ENCODE measurements at places on chromosomes 11 and 22.

DNA sequence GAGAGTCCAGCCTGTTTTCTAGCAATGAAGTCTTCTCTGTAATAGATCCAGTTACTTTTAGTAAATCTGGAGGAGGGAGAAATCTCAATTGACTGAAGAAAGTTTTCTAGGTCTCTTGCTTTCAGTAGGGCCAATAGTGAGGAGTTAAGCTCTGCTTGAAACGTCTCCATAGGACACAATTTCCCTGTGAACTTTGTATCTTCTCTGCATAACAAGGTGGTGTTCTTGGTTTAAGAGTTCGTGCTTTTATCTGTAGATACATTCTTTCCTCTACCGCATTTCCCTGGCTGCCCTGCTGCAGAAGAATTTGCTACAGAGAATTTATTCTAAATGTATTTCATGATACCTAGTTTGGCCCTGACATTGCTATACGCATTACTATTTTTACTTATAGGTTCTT is 183.1 kb downstream of the ARHGAP42 start:
- no peak for DNase-seq

- no peak for DNase-seq
These were observed 95.6 kb downstream of the UVRAG start for GRCh38 chr11:75910426-75911145.

DNA sequence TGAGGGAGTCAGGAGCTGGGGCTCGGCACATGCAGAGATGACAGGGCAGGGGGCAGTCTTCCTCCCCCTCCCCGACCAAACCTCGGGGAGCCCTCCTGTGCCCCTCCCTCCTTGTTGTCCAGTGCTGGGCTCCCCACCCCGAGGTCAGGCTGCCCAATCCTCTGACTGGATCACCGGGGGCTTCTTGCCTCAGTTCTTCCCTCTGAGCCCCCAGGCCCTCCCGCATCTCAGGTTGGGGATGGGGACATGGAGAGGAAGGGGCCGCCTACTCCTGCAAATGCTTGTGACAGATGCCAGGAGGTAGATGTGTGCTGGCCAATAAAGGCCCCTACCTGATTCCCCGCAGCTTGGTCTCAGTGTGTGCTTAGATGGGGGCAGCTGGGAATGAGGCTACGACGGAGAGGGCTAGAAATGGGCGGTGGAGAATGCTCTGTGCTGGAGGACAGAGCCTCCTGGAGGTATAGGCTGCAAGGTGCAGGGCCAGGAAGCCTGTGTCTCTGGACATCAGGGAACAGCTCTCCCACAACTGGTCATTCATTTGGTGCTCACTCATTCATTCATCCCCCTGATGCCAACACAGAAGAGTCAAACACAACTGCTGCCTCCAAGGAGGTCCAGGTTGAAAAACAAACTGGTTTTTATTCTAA is 8.4 kb downstream of the RHBDD3 start:
- no peak for DNase-seq

DNA sequence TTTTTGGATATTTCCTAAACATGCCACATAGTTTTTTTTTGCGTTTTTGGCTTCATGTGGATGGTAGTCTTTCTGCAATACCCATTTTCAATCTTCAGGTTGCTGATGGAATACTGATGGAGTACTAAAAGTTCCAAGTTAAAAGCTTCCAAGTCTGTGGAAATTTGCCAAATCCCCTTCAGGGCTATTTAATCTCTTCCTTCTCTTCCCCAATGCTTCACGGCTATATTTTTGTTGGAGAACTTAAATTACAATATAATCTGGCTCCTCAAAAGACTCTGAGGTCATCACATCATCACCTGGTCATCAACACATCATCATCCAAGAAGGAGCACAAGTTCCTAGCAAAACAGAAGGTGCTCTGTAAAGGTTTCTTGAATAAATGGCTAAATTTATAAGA is 881.0 kb upstream of the TENM4 start:
- no peak for DNase-seq

GRCh38 chr11:75627906-75628668 is 40.8 kb downstream of the MAP6 start:
- no peak for DNase-seq

- DNase-seq = no peak
These were observed 46.2 kb downstream of the HIRA start for GRCh38 chr22:19385221-19385906.

DNA sequence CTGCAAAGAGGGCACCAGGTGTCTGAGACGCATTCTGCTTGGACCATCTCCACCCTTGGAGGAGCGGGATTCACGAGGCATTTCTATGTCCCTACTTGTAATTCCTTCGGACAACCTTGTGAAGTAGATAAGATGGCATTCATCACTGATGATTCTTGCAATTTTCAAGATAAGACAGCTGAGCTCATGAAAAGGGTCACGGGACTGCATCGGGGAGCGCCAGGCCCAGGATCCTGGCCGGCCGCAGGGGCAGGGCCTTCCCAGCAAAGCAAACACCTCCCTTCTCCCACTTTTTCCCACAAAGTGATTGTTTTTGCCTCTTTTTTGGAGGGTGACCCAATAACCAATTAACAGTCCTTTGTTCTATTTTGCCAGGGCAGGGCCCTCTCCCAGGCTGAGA is 8.4 kb downstream of the LIF start:
- no peak for DNase-seq

GRCh38 chr11:86115542-86116385 is 46.9 kb upstream of the PICALM start:
- DNase-seq = no peak

DNA sequence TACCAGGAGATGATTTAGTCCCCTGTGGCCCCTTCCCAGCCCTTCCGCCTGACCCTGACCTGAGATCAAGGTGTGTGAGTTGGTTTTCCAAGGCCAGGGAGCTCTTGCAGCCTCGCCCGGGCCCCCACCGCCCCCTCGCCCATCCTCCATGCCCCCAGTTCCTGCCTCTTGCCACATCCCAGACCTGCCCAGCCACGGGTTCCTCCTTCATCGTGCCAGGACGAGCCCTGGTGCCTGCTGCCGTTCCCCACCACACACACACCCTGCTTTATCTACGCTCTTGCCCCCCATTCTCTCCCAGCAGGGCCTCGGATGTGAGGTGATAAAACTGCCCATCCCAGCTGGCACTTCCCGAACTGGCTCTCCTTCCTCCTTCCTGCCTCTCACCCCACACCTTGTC is 1.4 kb upstream of the LIF start:
- DNase-seq = no peak

DNA sequence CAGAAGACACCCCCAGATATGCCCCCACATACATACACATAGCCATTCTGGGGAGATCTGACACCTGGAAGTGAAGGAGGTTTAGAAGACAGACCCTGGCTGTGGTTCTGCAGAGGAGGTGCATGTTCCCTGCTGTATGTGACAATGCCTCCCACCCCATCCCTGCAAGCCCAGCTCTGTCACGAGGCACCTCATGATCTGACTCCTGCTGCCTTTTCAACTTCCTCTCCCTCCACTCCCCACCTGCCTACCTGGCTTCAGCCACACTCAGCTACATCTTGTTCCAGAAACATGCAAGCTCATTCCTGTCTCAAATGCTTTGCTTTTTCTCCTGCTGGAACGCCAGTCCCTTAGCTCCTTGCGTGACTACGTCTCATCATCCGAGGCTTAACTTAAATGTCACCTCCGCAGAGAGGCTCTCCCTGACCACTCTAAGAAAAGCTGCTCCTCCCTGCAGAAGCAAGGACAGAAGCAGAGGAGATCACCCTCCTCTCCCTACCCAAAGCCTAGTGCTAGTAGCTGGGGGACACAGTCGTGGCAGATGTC is 114.5 kb downstream of the FEZ1 start:
- no peak for DNase-seq

DNA sequence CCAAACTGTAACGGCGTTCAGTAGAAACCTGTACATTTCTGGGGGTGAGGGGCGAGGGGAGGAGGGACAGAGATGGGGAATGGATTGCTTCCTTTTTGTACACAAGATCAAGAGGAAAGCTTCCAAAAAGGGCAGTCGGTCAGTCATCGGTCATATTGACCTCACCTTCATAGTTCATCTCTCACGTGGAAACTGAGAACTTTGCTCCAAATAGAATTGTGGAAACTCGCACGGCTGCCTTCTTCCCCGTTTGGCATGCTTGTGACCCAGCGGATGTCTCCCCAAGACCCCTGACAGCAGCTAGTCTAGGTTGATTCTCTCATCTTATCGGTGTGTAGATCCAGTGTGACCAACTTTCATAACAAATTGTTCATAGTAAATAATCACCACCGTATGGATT is 47.6 kb downstream of the KCNC1 start:
- no peak for DNase-seq

DNA sequence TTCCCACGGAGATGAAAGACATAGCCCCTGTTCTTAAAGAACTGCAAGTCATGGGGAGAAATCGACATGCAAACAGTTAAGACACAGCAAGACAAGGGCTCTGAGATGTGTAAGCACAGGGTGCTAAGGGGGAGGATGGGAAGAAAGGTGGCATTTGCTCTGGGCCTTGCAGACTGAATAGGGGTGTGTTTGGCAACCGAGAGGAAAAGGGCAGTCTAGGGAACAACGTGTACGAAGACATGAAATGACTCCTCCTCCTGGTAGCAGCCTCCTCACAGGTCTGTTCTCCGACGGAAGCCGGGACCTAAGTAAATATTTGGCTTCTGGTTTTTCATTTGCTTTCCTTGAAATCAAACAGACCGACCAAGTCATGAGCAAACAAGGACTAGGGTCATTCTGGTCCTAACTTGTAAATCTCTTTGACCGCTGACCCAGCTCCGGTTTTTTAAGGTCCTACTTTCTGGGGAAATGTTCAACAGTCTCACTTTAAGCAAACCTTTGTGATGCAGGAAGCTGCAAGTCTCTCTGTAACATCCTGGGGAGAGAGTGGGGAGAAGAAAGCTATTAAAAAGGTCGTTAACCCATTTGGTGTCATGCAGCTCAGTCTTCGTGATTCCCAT is 19.7 kb downstream of the NNMT start:
- DNase-seq = no peak

Measured in NCI-H510A (cell line).